ENCODE measurements at places on chromosomes 7 and 10. TPM values are rescaled to one million over a fixed set of nuclear protein-coding genes. Genes with fewer than 3 reads are reported as not detected.

The SPDYE11 gene
- not detected for total RNA-seq

The TEX36 gene
- total RNA-seq = not detected

The PNLIPRP3 gene
- total RNA-seq = not detected

The HTR7 gene
- total RNA-seq = 3.3 TPM

The PDE1C gene
- 0.09 TPM for total RNA-seq

The OR6V1 gene
- total RNA-seq = not detected

The MYOZ1 gene
- under 0.01 TPM for total RNA-seq

The EGFR gene
- total RNA-seq = 31.7 TPM

The CYP2C9 gene
- total RNA-seq = not detected

The MMP21 gene
- total RNA-seq = not detected

The TPK1 gene
- 4.0 TPM for total RNA-seq

The SYT15B gene
- total RNA-seq = not detected

The PPP1R3A gene
- under 0.01 TPM for total RNA-seq

The COL28A1 gene
- total RNA-seq = 0.16 TPM

The CACNA2D1 gene
- total RNA-seq = 33.3 TPM

The VGF gene
- total RNA-seq = not detected

The CRYGN gene
- total RNA-seq = 0.47 TPM

The LIPN gene
- not detected for total RNA-seq

The FAM237B gene
- not detected for total RNA-seq

The TMEM176A gene
- total RNA-seq = not detected

The MAGI2 gene
- 12.8 TPM for total RNA-seq

The EIF5AL1 gene
- 0.09 TPM for total RNA-seq

The NUTM2B gene
- 0.16 TPM for total RNA-seq

The PTPRN2 gene
- 0.34 TPM for total RNA-seq

The HDAC9 gene
- total RNA-seq = 3.5 TPM

The SFTPA1 gene
- total RNA-seq = not detected

All from bronchial smooth muscle cell (primary cell).